ENCODE measurements at places on chromosomes 7 and 10. TPM values are rescaled to one million over a fixed set of nuclear protein-coding genes. Genes with fewer than 3 reads are reported as not detected.

DNA sequence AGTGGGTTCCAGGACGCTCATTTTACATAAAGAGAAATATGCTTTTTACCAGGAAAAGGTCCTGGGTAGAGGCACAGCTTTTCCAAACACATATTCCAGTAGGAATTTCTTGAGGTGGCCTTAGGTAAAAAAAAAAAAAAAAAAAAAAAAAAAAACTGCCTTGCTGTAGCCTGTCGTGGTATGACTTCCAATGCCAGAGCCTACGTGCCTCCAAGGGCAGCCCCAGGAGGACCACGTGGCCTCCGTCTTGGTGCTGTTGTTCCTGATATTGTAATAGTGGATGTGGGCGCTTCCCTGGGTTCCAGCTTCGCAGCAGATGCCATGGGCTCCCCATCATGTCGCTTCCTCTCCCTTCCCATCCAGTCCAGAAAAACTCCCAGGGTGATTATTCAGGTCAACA lies 49.3 kb downstream of the PRKAG2 start:
- DNase-seq, result no peak

- DNase-seq, result no peak
Observed at GRCh38 chr10:109277456-109277855, 645.9 kb downstream of the XPNPEP1 start.

DNA sequence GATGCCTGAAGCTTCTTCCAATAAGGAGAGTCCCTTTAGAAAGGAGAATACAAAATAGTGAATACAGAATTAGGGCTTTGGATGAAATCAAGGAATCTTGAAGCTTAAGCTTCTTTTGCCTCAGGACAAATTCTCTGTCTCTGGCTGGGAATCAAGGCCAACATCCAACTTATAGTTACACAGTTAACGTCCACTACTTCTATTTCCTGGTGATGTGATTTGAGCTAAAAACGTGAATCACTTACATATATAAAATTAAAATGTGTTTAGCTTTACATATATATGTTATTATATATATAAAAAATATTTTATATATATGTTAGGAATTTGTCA lies 11.4 kb upstream of the INPP5F start:
- no peak for DNase-seq

DNA sequence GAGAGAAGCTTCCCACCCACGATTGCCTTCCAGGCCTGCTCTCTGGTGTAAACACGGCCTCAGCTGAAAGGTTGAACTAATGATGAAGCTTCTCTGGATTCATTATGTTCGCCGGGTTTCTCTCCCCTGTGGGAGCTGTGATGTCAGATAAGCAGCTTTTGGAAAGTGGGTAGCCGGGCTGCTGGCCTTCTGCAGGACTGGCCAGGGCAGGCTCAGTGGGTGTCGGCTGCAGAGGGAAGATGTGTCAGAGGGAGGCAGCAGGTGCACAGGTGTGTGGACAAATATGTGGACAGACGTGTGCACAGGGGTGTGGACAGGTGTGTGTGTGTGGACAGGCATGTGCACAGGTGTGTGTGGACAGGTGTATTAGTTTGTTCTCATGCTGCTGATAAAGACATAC lies 28.5 kb upstream of the PSMG3 start:
- DNase-seq, result no peak

DNA sequence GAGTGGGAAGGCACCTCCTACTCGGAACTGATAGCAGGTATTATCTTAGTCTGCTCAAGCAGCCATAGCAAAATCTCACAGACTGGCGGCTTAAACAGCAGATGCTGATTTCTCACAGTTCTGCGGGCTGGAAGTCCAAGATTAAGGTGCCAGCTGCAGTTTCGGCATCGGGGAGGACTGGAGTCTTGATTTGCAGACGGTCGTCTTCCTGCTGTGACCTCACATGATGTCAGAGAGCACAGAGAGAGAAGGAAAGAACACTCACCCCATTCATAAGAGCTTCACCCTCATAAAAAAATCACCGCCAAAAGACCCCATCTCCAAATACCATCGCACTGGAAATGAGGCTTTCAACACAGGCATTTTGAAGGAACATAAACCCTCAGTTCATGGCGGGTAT lies 216.5 kb upstream of the PITRM1 start:
- DNase-seq, result no peak

- no peak for DNase-seq
Observed at GRCh38 chr7:139099172-139099947, 10.2 kb downstream of the ZC3HAV1 start.

DNA sequence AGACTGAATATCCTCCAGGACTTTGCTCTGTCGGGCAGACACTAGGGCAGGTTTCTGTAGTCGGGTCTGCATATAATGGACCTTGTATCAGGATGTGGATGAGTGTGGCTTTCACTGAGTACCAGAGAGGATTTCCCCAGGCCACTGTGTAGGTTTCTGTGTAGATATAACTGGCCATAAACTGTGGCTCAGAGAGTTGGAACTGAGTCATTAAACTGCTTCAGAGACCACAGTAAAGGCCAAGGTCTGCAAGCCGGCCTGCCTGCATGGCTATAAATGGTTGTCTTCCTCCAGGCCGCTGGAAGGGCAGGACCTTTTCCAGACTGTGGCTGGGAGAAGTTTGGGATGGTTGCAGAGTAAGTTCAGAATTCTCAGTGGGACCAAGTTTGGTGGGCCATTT lies 16.9 kb downstream of the ZNF92 start:
- DNase-seq, result no peak

DNA sequence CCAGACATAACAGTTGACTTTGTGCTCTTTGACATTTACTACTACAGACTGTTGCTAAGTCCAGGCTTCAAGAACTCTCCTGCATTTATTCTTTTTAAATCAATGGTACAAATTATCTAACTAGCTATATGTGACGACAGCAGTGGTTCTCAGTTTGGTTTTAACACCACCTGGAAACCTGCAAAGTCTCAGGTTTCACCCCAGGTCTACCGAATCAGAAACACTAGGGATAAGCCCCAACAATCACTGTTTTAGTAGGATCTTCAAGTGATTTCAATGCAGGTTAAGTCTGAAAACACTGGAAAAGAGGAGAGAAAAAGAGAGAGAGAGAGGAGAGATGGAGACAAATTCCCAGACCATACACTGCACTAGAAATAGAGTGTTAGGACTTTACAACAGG lies 519.0 kb downstream of the PCDH15 start:
- no peak for DNase-seq

- no peak for DNase-seq
Observed at GRCh38 chr10:1162481-1163203, 106.5 kb downstream of the WDR37 start.

- DNase-seq, result no peak
Observed at GRCh38 chr7:87926581-87927461, 7.2 kb upstream of the ADAM22 start.

RBAK gene
- 6.8 TPM for polyA plus RNA-seq

NT5C3A gene
- 11.6 TPM for polyA plus RNA-seq

ERVW-1 gene
- polyA plus RNA-seq, result 0.15 TPM
